ENCODE measurements at places on chromosomes 7 and 10. TPM values are rescaled to one million over a fixed set of nuclear protein-coding genes. Genes with fewer than 3 reads are reported as not detected.

The MTPN gene
- 143 TPM for total RNA-seq

The APBB1IP gene
- not detected for total RNA-seq

The MUC12 gene
- total RNA-seq, result not detected

The MAD1L1 gene
- total RNA-seq, result 68.5 TPM

The NHLRC2 gene
- total RNA-seq, result 11.1 TPM

The ZNF117 gene
- total RNA-seq, result 7.8 TPM

The MMP21 gene
- under 0.01 TPM for total RNA-seq

The ZNF33B gene
- 14.7 TPM for total RNA-seq

Measured in endothelial cell of coronary artery (primary cell).